Endothelial cell (in vitro differentiated cells): ENCODE measurements at places on chromosomes 4 and X.
A peak's percentile ranks its signal among the peaks of the same experiment; 100 is the strongest.

GRCh38 chr4:3342182-3342854 is 49.5 kb downstream of the RGS12 start:
- no peak for DNase-seq

DNA sequence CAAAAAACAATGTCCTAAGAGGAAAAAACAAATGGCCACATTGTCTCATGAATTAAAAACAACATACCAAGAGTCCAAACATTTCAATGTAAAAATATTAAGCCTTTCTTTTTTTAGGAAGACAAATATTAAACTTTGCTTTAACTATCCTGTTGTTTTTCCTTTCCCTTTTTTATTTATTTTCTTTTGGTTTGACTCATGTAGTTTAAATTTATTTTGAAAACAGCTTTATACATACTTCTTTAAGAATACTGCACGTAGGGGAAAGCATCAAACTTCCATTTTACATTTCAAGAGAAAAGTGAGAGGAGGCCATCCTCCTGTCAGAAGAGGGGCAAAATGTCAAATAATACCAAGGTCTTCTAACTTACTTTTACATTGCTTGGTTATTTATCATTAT is 8.7 kb downstream of the GAB1 start:
- no peak for DNase-seq

DNA sequence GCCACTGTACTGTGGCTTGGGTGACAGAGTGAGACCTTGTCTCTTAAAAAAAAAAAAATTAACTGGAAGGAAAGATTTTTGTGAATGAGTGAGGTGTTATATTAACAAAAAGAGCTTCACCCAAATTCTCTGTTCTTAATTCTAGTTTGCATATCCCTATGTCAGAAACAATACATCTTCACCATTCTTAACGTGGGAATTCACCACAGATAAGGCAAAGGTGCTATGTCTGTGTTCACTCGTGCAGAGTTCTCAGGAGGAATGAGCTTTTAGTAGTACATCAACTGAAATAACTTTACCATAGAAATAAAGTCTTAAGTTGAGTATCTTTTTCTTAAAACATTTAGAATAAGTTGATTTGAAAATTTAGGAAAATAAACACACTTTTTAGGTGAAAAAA is 135.1 kb downstream of the RAPGEF2 start:
- DNase-seq: no peak

DNA sequence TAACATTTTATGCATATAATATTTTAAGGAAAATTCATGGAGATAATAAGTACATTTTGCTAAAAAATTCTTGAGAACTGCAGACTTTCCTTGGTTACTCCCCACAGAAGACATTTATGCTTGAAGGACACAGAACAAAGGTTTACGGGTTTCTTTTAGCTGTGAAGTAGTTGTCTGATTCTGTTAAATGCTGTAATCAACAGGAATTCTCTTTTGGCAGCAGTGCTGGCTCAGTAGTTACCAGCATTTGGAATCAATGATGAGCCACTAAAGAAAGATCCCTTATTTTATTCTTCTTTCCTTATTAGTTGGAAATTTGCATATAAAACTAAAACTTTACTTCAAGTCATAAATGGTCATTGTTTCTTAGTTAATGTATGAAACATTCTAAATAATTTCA is 199.3 kb upstream of the FAT4 start:
- DNase-seq: no peak

DNA sequence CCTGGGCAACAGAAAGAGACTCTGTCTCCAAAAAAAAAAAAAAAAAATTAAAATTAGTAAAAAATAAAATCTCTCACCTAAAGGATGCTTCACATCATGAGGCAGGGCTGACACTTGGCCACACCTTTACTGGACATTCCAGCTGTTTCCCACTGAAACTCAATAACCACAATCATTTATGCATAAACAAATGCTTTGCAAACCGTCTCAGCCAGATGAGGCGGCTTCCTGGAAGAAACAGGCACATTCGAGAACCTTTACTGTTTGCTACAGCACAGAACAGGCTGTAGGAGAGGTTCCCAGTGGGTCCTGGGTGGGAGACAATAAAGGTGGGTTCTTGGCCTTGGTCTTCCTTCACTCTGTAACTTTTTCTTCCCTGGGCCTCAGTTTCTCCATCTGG is 10.9 kb upstream of the TBC1D14 start:
- DNase-seq: no peak

GRCh38 chrX:46575991-46576392 is 2.4 kb downstream of the CHST7 start:
- peak; percentile 12 for DNase-seq

- no peak for DNase-seq
These were observed 34.4 kb downstream of the HPF1 start for GRCh38 chr4:169723207-169723965.

DNA sequence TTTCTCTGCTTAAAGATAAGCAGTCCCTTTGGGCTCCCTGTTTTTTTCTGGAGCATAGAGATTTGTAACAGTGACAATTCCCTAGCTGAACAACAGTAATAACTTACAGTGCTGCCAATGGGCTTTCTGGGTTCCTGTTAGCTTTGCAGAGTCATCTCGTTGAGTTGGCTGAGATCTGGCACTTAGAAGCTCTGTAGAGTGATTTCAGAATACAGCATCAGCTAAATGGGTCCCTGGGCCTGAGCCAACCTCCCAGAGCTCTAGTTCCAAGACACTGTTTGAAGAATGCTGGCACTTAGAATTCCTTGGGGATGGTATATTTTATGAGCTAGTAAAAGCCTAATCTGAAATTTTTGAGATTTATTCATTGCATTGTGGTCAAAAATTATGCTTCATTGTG is 43.5 kb upstream of the SERTM2 start:
- DNase-seq: no peak

DNA sequence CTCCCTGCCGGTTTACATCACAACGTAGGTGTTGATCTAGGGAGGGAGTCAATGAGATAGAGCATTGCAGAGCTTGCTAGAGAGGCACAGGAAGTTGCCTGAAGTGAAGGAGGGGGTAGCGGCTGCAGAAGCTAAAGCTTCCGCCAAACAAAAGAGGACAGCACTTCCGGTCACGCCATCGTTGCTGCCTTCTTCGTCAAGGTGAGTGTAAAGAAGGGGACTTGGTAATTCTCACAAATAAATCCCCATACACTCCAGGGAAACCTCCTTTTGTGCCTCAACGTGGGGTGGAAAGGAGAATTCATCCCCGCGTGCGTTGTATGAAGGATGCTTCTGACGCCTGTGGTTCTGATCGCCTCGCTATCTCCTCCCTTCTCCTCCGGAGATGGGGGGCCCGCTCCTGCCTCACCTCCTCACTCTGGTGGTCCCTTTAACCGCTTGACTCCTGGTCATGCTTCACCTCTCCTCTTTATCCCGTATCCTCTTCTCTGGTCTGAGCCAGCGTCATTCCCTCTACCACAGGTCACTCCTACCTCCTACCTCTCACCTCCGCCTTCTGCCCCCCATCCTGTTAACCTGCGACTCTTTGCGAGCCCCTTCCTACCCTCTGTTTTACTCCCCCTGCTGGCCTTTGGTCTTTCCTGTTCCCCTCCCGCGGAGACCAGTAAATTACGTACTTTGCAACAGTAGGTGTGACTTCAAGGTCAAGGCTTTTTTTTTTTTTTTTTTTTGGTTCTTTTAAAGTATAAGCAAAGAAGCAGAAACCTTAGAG is 59.9 kb downstream of the GSPT2 start:
- DNase-seq: peak; percentile 19

DNA sequence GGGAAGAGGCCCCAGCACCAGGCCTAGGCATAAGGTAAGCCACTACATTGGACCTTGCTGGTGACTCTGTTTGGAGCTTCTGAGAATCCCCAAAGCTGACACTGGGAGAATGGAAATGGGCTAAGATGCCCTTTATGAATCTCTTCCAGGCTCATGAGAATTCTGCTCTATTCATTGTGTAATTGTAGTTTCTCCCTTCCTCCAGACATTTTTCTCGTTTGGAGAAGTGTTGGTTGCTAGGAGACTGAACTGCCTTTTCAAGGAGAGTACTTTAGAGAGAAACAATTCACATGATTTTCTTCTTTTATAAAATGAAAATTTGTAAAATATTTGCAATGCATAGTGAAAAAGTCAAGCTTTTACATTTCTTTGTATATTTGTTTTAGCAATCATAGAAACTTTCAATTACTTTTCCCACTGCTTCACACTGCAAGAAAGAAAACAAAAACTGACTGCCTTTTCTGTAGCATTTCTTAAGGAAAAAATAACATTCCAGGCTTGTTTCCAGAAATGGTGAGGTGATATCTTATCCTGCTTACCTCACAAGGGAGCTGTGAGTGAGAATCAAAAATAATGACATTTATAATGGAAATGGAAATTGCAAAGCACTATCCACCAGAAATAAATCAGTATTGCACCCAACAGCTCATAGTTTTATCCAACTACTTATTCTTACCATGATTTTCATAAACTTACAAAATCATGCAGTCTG is 24.9 kb upstream of the DCHS2 start:
- no peak for DNase-seq

- no peak for DNase-seq
These were observed 42.4 kb upstream of the MYOZ2 start for GRCh38 chr4:119093042-119093827.

- no peak for DNase-seq
These were observed 911.2 kb downstream of the FSTL5 start for GRCh38 chr4:161252520-161253141.

- DNase-seq: no peak
These were observed 67.2 kb downstream of the TBC1D9 start for GRCh38 chr4:140688711-140689598.

GRCh38 chr4:118727360-118727759 is 42.2 kb downstream of the METTL14 start:
- no peak for DNase-seq

GRCh38 chrX:106247162-106247561 is 79.1 kb downstream of the PWWP3B start:
- DNase-seq: no peak

- no peak for DNase-seq
These were observed 616.0 kb downstream of the IQCM start for GRCh38 chr4:149199594-149199993.

- peak; percentile 22 for DNase-seq
These were observed 28.4 kb upstream of the UVSSA start for GRCh38 chr4:1318488-1319213.

GRCh38 chrX:40253771-40254170 is 156.0 kb upstream of the BCOR start:
- no peak for DNase-seq

GRCh38 chrX:68462653-68463052 is 29.4 kb upstream of the OPHN1 start:
- peak; percentile 22 for DNase-seq

- DNase-seq: peak; percentile 49
These were observed 822.1 kb upstream of the GALNTL6 start for GRCh38 chr4:170990989-170991589.

GRCh38 chr4:36477861-36478260 is 196.4 kb downstream of the DTHD1 start:
- no peak for DNase-seq

DNA sequence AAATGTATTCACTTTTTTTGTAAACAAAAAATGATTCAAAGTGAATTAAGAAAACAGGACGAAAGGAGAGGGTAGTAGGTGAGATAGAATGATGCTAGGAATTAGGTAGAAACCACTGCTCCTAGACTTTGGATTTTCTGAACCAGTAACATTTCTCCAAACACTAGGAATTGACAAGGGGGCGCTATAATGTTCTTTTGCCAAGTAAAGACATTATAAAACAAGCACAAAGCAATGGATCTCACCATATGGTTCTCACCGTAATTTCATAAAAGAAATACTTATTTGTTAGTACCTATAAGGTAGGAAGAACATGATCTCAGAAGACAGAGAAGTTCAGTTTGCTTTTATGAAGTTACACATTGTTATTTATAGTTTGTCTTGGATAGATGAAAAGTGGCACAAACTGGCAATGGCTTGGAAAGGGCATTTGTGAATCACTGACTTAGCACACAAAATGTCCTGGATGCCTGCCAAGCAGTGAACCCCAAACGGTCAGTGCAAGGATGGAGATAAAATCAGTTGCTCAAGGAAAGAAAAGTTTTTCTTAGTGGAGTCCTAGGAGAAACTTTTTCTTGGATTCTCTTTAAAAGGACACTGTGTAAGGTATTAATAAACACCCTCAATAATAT is 8.1 kb upstream of the TBC1D1 start:
- no peak for DNase-seq

GRCh38 chr4:129561886-129562671 is 466.1 kb downstream of the C4orf33 start:
- DNase-seq: no peak

GRCh38 chrX:132833373-132833772 is 125.1 kb downstream of the HS6ST2 start:
- DNase-seq: no peak

DNA sequence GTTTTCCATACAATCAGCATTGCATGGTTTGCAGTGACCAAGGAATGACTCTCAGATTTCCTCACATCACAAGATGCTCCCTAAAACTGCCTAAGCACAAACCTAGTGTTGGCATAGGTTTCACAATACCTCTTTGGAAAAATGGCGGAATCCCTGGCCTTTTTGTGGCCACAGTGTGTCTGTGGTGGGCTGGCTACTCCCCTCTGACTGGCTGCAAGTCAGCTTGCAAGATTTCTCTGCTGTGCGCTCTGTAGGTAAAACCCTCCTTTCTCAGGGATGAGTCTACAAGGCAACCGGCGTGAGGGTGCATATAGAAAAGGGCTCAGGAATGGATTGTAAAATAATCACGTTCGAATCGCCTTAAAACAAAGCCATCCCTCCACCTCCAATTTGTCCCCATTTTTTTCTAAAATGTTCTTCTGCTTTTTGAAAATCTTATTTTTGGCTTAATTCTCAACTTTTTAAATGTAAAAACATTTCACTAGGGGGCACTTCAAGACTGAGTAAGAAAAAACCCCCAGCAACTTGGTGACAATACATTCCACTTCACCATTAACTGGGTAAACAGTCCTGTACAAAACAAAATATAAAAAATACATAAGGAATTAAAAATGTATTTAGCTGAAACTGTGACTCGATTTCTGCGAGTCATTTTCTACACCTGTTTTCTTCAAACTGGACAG is 235.6 kb downstream of the STIM2 start:
- no peak for DNase-seq

DNA sequence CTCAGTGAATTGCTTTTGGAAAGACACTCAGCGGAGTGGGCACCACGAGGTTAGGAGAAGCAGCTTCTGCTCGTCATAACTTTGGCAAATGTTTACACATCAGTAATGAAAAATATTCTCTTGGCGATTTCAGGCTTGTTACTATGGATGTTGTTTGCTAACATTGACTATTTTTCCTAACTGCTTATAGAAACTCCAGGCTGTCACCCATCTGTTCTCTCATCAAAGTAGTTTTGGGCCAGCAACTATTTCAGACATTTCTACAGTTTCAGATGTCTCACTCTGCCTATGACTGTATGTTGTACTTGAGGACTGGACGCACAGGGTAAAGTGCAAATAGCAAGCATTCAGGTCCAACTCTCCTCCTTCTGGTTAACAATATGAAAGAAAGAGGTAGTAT is 346.7 kb downstream of the TRIML1 start:
- DNase-seq: no peak

GRCh38 chr4:184421533-184422155 is 52.7 kb downstream of the IRF2 start:
- no peak for DNase-seq
